Heart right ventricle (tissue), 16 donors: ENCODE measurements at places on chromosomes 2 and 18. TPM values are rescaled to one million over a fixed set of nuclear protein-coding genes. Genes with fewer than 3 reads are reported as not detected.

DNA sequence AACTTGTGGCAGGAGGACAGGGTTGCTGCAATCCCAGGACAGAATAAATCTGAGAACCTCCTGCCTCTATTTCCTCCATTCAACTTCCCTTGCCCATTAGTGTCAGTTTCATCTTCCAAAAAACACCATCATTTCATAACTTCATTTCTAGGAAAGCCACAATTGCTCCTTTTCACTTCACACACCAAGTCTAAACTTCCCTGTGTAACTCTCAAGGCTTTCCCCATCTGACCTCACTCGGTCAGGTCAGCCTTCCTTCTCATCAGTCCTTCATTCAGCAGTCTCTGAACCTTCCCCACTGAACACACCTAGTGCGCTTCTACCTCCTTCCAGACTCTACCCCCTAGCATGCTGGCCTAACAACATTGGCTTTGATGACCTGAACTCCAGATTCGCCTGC lies 35.8 kb downstream of the TCF7L1 start:
- no peak for DNase-seq

The MYOM1 gene
- total RNA-seq = 733 TPM

The BUB1 gene
- 1.3 TPM for total RNA-seq

- DNase-seq = peak; percentile 26
Measured at GRCh38 chr2:19818039-19818438, 83.7 kb downstream of the TTC32 start.

GRCh38 chr2:175005733-175006264 lies 618 bp upstream of the CHN1 start:
- DNase-seq = no peak

DNA sequence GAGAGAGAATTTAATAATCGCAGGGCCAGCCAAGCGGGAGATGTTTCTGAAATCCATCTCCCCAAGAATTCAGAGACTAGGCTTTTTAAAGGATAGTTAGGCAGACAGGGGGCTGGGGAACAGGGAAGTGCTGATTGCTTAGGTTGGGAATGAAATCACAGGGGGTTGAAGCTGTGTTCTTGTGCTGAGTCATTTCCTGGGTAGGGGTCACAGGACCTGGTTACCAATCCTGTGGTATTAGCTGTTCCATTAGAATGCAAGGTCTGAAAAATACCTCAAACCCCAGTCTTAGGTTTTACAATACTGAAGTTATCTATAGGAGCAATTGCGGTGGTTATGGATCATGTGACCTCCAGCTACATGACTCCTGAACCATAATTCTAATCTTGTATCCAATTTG lies 4.6 kb downstream of the SP140 start:
- no peak for DNase-seq

The SALL3 gene
- 0.17 TPM for total RNA-seq

The SGPP2 gene
- total RNA-seq = 0.54 TPM
